Left forelimb (tissue), 1 donor: ENCODE measurements at places on chromosomes 5 and 9.

- no peak for DNase-seq
Observed at GRCh38 chr5:92332039-92332438, 948.9 kb upstream of the ARRDC3 start.

DNA sequence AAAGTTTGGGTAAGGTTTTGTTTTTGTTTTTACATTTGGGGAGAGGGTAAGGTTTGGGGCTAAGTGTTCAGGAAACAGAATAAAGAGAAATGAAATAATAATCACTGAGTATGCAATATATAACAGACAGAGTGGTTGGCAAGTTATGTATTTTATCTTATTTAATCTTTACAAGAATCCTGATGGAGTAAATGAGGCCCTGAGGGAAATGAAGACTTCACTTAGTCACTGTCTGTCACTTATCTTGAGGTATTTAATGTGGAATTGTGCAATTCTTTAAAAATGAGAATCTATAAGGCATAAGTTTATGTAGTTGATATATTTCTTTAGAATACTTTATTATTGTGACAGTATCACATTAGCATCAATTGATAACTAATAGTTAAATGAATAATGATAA, 48.1 kb downstream of the TEK start:
- DNase-seq, result no peak

GRCh38 chr5:90547072-90547536, 11.5 kb upstream of the ADGRV1 start:
- no peak for DNase-seq

DNA sequence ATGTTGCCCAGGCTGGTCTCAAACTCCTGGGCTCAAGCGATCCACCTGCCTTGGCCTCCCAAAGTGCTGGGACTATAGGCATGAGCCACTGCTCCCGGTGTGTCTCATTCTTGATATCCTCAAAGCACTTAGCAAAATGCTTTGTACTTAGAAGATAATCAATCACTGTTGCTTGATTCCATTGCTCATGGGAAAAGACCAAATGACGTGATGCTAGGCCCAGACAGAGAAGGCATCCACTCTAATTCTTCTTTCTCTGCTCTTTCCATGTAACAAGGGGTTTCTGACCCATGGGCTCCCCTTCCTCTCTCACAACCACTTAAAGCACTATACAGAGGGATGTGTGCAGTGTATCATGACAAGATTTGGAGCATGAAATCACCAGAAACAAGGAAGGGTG, 83.0 kb downstream of the APBA1 start:
- DNase-seq, result no peak

- no peak for DNase-seq
Observed at GRCh38 chr5:142627383-142628217, 58.3 kb downstream of the FGF1 start.

DNA sequence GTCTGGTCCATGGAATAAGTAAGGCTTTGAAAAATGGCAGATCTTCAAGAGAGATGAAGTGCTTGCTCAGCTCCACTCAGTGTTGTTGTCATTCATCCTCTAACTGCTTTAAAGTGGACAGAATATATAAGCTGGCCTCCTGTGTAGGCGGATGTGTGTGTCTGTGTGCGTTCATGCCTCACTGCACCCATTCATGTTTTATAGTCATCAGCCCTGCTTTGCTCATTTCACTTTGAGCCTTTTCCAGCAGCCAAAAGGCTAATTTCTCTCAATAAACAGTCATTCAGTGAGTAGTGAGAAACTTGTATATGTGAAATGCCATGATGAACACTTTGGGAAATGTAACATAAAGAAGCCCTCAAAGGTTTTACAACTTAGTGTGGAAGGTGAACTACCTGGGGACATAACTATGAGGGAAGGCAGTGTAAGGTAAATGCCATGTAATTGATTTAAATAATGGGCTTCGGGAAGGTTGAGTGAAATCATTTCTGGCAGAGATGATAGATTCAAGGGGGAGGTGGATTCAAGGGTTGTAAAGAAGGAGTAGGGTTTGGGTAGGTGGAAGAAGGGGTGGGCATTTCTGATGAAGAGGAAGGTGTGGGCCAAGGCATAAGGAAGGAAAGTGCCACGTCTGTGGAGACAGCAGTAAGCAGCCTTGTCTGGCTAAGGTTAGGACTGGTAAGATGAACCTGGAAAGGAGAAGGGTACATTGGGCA, 15.7 kb downstream of the TTC23L start:
- no peak for DNase-seq

DNA sequence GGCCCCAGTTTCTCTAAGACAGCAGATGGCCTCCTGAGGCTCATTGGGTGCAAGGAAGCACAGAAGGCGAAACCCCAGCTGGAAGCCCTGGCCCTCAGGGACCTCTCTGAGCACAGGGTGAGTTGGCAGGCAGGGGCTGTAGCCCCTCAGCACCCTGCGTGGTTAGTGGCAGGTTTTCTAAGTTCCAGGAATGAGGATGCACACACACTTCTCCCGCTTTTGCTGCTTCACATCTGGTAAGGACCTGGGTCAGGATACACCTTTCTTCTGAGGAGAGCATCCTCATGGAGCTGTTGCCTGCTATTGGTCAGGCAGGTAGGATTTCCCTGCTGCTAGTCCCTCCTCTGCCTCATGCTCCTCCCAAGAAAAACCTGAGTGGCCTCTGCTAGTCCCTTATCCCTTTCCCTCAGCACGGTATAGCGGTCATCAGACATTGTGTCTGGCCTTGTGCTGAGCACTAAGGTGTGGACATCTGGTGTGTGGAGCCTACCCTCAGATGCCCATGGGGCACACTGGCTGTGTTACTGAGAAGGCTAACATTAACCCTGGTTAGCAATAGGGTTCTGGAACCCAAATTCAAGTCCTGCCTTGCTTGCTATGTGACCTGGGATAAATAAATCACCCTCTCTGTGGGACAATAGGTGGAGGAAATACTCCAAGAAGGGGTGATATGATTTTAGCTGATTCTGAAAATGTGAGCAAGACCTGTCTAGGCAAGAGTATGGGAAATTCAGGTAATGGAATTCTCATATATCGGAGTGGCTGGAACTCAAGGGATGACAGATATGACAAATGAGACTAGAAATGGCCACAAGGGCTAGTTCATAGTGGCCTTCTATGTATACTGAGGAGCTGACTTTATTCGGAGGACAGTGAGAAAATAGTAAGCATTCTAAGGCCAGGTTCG, 1.6 kb downstream of the SLC22A4 start:
- DNase-seq, result no peak
